Liver (tissue), 10 donors: ENCODE measurements at places on chromosomes 7 and 10. TPM values are rescaled to one million over a fixed set of nuclear protein-coding genes. Genes with fewer than 3 reads are reported as not detected.
A peak's percentile ranks its signal among the peaks of the same experiment; 100 is the strongest.

- no peak overlapping the region for H3K27ac ChIP-seq
- no peaks in the 10 kb centered on the region for H3K4me1 ChIP-seq
- H3K36me3 ChIP-seq = no peaks in the 10 kb centered on the region
- no peak for DNase-seq
- H3K27me3 ChIP-seq = peaks cover 4% of the 10 kb centered on the region
These were observed 269.5 kb downstream of the TRIL start for GRCh38 chr7:28688651-28689050.

- H3K4me1 ChIP-seq = no peaks in the 10 kb centered on the region
- H3K4me3 ChIP-seq = no peak overlapping the region
- H3K27me3 ChIP-seq = no peaks in the 10 kb centered on the region
These were observed 230.1 kb upstream of the PRPS1L1 start for GRCh38 chr7:18257711-18258110.

Gene AMZ1
- 1.3 TPM for total RNA-seq

Gene EPO
- 1.5 TPM for total RNA-seq

Gene TIMM23
- total RNA-seq = 42.7 TPM

Gene ADCY1
- 20.1 TPM for total RNA-seq

DNA sequence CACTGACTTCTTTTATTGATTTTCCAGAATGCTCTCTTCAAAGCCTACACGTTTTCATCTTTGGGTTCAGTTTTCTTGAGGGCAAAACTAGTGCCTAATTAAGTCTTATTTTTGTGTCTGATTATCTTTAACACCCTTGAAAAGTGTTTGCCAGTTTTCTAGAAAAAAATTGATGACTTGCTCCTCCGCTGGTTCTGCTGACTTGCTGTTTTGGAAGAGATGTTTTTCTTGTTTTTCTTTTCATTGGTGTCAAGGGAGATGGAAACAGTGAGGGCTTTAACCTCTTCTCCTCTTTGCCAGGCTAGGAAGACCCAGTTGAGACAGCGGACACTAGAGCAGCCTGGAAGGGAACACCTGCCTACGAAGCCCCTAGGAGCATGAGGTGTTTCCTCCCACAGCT, 123.7 kb upstream of the EEPD1 start:
- H3K4me3 ChIP-seq = no peak overlapping the region
- H3K27ac ChIP-seq = no peak overlapping the region
- H3K27me3 ChIP-seq = no peaks in the 10 kb centered on the region

DNA sequence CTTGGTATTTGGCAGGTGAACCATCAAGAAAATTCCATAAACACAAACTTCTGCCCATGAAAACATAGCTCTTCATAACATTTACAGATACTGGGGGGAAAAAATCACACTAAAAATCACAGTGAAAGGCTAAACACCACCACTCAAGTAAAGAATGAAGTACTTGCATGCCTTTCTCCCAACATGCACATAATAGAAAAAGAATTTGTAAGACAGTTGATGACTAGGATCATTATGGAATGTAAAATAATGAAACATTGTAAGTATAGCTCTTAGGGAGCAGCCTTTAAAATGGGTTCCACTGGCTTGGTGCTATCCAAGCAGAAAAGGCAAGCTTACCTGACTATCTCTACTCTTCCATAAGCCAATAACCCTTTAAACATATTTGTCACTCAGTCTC, 299.9 kb upstream of the LRRN3 start:
- no peak overlapping the region for H3K27ac ChIP-seq
- DNase-seq = no peak
- H3K27me3 ChIP-seq = no peaks in the 10 kb centered on the region
- no peaks in the 10 kb centered on the region for H3K36me3 ChIP-seq
- H3K4me3 ChIP-seq = no peak overlapping the region

Gene TES
- 11.8 TPM for total RNA-seq

Gene SP8
- not detected for total RNA-seq

GRCh38 chr10:24669285-24669852, 54.3 kb downstream of the ARHGAP21 start:
- no peaks in the 10 kb centered on the region for H3K36me3 ChIP-seq
- H3K27me3 ChIP-seq = no peaks in the 10 kb centered on the region
- H3K4me3 ChIP-seq = no peak overlapping the region

GRCh38 chr10:110613341-110613995, 30.7 kb upstream of the RBM20 start:
- no peak for DNase-seq
- H3K4me3 ChIP-seq = no peak overlapping the region
- no peak overlapping the region for H3K27ac ChIP-seq
- H3K4me1 ChIP-seq = no peaks in the 10 kb centered on the region
- H3K27me3 ChIP-seq = no peaks in the 10 kb centered on the region
- H3K36me3 ChIP-seq = no peaks in the 10 kb centered on the region

GRCh38 chr10:48885376-48885775, 54.3 kb downstream of the LRRC18 start:
- H3K4me3 ChIP-seq = no peak overlapping the region
- H3K27ac ChIP-seq = no peak overlapping the region
- no peak for DNase-seq
- H3K4me1 ChIP-seq = no peaks in the 10 kb centered on the region
- H3K27me3 ChIP-seq = no peaks in the 10 kb centered on the region
- no peaks in the 10 kb centered on the region for H3K36me3 ChIP-seq

DNA sequence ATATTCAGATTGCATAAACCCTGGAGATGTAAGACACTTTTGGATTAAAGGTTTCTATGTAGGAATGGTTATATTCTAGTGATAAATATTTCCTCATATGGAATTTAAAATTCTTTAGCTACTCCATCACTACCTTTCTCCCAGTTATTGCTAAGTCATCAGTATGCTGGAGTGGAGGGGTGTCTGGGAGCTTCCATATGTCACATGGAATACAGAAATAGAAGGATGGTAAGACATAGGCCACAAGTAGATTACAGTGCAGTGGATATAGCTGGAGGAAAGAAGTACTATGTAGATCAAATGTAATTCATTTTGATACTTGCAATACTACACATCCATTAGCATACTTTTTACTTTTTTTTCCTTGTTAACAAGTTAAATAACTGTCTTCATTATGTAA, 428.4 kb downstream of the ARL4A start:
- no peak overlapping the region for H3K4me3 ChIP-seq
- H3K27me3 ChIP-seq = no peaks in the 10 kb centered on the region
- H3K27ac ChIP-seq = no peak overlapping the region
- H3K36me3 ChIP-seq = no peaks in the 10 kb centered on the region

DNA sequence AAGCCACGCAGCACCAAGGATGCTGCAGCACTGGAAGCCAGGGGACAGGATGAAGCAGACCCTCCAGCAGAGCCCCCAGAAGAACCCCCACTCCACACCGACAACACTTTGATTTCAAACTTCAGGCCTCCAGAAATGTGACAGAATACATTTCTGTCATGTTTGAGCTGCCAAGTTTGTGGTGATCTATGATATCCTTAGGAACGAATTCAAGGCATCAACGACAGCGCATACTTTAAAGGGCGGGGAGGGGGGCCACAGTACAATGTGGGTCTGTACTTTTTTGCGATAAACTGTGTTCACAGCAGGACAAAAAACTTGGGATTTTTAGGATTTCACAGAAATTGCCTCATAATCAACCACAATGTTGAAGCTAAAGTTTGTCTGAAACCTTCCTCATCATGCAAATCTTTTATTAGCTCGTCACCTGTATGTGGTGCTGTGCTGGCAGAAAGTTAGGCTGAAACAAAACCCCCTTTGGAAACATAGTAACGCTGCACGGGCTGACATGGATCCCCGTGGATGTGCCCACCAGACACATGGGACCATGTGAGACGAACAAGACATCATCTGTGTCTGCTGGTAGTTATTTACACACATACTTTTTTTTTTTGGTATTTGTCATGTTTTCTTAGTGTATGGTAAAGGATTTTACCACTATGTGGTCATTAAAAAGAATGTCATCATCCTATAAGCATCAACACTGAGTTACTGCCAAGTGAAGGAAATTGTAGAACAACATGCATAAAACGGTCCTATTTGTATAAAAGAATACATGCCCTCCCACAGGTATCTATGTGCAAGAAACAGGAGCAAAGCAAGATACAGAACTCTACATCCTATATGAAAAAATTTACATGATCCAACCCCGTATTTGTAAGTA, 113.3 kb upstream of the AFAP1L2 start:
- peaks cover 4% of the 10 kb centered on the region for H3K4me1 ChIP-seq
- no peak overlapping the region for H3K4me3 ChIP-seq
- no peaks in the 10 kb centered on the region for H3K36me3 ChIP-seq
- no peak overlapping the region for H3K27ac ChIP-seq
- H3K27me3 ChIP-seq = no peaks in the 10 kb centered on the region
- DNase-seq = no peak

- no peak overlapping the region for H3K4me3 ChIP-seq
- DNase-seq = no peak
- no peak overlapping the region for H3K27ac ChIP-seq
- peaks cover 32% of the 10 kb centered on the region for H3K36me3 ChIP-seq
- H3K4me1 ChIP-seq = no peaks in the 10 kb centered on the region
These were observed 203.4 kb downstream of the SLC25A13 start for GRCh38 chr7:96118449-96119001.

DNA sequence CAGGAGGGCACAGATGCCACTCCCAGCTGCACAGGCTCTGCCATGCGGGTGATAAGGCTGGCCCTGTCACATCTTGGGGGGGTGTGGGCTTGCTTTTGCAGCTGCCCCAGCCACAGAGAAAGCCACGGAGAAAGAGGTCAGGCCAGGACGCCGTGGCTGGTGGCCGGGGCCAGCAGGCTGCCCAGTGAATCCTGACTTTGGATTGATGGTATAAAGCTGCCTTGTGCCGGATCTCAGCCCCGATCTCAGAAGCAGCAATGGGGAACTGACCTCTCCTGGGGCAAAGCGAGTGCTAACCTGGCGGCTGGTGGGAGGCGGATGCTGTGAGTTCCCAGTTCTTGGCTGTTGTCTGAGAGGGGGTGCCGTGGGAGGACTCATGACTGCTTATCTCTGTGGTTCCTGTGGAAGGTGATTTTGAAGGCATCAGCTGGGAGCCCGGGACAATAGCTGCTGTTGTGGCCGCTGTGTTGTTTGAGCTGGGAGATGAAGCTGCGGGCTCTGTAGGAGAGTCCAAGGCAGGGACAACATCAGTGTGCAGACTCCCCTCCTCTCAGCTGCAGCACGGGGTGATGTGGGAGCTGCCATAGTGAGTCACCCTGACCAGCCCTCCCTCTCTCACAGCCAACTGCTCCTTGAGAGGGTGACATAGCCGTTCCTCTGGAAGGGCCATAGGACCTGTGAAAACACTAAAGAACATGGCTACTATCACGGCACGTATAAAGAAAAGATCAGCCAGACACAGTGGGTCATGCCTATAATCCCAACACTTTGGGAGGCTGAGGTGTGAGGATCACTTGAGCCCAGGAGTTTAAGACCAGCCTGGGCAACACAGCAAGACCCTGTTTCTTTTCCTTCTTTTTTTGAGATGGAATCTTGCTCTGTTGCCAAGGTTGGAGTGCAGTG, 17.0 kb downstream of the IL15RA start:
- H3K27me3 ChIP-seq = no peaks in the 10 kb centered on the region
- peaks cover 11% of the 10 kb centered on the region for H3K4me1 ChIP-seq
- no peak overlapping the region for H3K4me3 ChIP-seq
- H3K36me3 ChIP-seq = peaks cover 30% of the 10 kb centered on the region
- no peak overlapping the region for H3K27ac ChIP-seq
- no peak for DNase-seq

Gene ATP6V0E2
- total RNA-seq = 41.2 TPM

Gene PARD3
- 13.3 TPM for total RNA-seq

- H3K4me1 ChIP-seq = no peaks in the 10 kb centered on the region
- no peak overlapping the region for H3K4me3 ChIP-seq
- no peaks in the 10 kb centered on the region for H3K36me3 ChIP-seq
- H3K27ac ChIP-seq = no peak overlapping the region
These were observed 525.1 kb upstream of the IGFBP3 start for GRCh38 chr7:46446151-46446550.

DNA sequence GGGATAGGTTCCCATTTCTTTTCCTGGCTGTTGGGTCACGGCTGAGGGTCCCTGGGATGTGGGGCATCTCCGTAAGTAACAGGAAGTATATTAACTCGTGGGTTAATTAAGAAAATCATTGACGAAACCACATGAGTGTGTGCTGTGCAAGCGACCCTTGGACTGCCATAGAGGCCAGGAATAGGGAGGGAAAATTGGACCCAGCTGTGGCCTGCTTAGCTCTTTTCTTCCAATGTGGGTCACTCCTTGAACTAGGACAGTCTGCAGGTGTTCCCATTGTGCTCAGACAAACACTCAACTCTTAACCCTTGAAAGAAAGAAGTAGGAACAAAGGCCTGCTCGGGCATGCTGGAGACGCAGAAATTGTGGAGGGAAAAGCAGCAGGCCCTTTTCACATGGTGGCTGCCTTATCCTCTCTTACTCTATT, 25.6 kb upstream of the PLEKHA1 start:
- DNase-seq = no peak
- no peak overlapping the region for H3K27ac ChIP-seq
- H3K4me3 ChIP-seq = no peak overlapping the region
- H3K27me3 ChIP-seq = no peaks in the 10 kb centered on the region
- no peaks in the 10 kb centered on the region for H3K4me1 ChIP-seq
- H3K36me3 ChIP-seq = no peaks in the 10 kb centered on the region

GRCh38 chr7:73669858-73670385, 2.3 kb downstream of the VPS37D start:
- H3K27ac ChIP-seq = no peak overlapping the region
- H3K27me3 ChIP-seq = no peaks in the 10 kb centered on the region
- DNase-seq = no peak
- H3K36me3 ChIP-seq = no peaks in the 10 kb centered on the region

DNA sequence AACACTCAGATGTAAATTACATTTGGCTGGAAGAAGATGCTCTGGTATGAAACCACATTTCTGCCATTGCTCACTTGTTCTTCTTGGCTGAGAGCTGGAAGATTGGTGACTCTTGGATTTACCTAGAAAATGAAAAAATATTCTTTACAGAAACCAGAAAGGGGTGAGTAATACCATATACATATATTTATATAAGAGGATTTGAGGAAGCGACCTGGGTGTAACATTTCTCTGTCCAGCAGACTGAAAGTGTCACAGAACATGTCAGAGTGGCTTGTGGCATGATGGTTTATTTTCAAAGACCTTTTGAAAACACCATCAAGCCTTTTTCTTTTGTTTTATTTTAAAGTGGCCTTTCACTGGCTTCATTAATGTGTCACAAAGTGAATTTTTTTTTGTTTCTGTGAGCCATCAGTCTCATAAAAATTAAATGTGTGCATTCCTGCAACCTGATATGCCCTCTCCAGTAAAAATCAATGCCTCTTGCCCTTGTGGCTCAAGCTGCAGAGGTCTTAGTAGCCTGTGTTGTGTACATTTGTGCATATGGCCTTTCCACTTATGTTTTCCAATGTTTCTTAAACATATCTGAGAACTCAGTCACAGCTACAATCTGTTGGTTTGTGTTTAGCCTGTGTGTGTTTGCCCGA, 23.5 kb downstream of the CREB5 start:
- peaks cover 5% of the 10 kb centered on the region for H3K27me3 ChIP-seq
- DNase-seq = no peak
- no peak overlapping the region for H3K27ac ChIP-seq
- H3K36me3 ChIP-seq = no peaks in the 10 kb centered on the region

Gene PCDH15
- total RNA-seq = 0.05 TPM

GRCh38 chr10:22314852-22315251, 1.3 kb upstream of the COMMD3 start:
- no peak for DNase-seq
- no peaks in the 10 kb centered on the region for H3K27me3 ChIP-seq
- no peak overlapping the region for H3K4me3 ChIP-seq
- H3K36me3 ChIP-seq = no peaks in the 10 kb centered on the region
- H3K27ac ChIP-seq = no peak overlapping the region
- H3K4me1 ChIP-seq = no peaks in the 10 kb centered on the region

Gene JAZF1
- total RNA-seq = 2.7 TPM

Gene NPY
- not detected for total RNA-seq

- peak overlapping the region; percentile 85 for H3K27ac ChIP-seq
- H3K4me3 ChIP-seq = peak overlapping the region; percentile 25
- no peaks in the 10 kb centered on the region for H3K36me3 ChIP-seq
These were observed 3.6 kb downstream of the FAM53B start for GRCh38 chr10:124740369-124741280.

Gene STEAP2
- 25.9 TPM for total RNA-seq
